Activated naive CD8-positive, alpha-beta T cell treated with anti-CD3 and anti-CD28 coated beads, Interleukin-2, amount 50 U/mL, for 16 hours (primary cell): ENCODE measurements at places on chromosomes 2 and 18.

- DNase-seq, result peak; percentile 45
Observed at GRCh38 chr2:172172513-172173173, 69.9 kb upstream of the DLX2 start.

DNA sequence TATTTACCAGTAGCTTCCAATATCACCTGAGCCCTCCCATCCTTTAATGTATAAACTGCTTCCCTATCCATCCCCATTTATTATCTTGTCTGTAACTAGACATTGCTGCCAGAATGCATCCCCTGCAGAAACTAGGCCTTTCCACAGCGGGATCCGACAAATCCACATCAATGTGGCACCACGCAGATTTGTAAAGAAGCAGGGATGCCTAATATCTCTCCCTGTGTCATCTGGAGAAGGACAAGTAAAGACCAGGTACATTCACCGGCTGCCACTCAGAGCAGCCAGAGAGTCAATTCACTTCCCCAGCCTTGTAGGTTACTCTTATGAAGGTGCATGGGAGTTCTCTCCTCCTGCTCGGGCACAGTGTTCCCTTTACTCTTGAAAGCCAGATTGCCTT is 98.8 kb upstream of the MAP3K20 start:
- no peak for DNase-seq

GRCh38 chr2:127510073-127510472 is 16.2 kb downstream of the IWS1 start:
- DNase-seq, result no peak

DNA sequence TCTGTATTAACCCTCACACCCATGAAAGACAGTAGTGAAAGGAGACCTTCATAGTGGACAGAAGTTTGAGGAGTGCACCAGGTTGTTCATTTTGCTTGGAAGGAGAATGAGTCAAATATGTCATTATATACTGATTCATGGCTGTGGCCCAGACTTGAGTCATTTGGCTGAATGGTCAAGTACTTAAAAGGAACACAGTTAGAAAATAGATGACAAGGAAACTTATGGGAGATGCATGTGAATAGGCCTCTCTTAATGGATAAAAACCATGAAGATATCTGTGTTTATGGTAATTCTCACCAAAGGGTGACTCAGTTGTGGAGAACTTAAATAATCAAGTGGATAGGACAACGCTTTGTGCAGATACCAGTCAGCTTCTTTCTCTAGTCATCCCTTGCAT is 524.7 kb upstream of the CNTNAP5 start:
- no peak for DNase-seq

DNA sequence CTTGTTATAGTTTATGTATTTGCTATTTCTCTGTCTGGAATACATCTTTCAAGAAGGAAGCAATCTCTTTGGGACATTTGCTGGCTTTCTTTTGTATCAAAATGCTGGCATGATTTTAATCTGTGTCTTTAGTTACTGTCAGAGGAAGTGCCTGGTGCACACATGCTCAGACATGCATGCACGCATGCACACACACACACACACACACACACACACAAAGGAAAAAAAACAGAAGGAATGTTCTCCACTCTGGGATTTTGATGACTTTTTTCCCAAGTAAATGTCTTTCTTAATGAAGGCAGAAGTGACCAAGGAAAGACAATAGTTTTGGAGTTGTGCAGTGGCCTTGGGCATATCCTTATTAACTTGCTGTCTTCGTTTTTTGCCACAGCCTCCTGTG is 6.7 kb downstream of the GNAL start:
- DNase-seq, result no peak

GRCh38 chr2:239500574-239501550 is 100.0 kb upstream of the HDAC4 start:
- no peak for DNase-seq

DNA sequence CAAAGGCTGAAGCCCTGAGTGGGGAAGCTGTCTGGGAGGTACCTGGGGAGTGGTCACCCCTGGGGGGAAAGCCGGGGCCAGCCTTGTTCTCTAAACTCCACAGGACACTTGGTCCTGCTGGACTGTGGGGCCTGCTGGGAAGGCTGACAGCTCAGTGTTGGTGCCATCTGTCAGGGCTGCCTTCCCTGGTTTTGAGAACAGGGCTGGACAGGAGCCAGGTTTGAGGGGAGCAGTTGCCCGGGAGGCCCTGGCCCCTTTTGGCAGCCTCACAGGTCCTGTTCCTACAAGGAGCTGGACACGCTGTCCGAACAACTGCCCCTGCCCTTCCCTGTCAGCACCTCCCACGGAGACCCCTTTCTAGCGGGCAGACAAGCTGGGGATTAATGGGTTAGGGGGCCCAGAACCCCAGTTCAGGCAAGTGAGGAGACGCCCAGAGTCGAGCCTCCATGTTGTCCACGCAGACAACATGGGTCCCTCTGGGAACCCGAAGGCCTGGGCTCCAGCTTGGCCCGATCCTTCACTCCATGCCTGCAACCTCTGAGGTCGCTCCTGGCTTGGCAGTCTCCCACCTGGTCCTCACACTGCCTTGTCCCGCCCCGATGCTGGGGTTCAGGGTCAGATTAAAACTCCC is 40.8 kb downstream of the ATOH8 start:
- no peak for DNase-seq

- no peak for DNase-seq
Observed at GRCh38 chr2:54403512-54404238, 52.5 kb upstream of the SPTBN1 start.

DNA sequence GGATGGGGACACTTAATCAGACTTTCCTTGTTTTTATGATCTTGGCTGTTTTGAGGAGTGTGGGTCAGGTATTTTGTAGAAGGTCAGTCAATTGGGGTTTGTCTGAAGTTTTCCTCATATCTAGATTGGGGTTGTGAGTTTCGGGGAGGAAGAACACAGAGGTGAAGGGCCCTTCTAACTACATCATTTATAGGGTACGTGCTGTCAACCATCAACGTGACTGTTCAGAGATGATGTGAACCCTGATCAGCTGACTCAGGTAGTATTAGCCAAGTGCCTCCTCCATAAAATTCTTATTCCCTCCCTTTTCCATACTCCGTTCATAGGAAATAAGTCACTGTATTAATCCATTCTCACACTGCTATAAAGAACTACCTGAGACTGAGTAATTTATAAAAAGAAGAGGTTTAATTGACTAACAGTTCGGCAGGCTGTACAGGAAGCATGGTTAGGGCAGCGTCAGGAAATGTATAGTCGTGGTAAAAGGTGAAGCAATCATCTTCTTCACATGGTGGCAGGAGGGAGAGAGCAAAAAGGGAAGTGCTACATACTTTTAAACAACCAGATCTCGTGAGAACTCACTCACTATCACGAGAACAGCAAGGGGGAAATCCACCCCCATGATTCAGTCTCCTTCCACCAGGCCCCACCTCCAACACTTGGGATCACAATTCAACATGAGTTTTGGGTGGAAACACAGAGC is 547.1 kb upstream of the LINC00305 start:
- DNase-seq, result no peak

DNA sequence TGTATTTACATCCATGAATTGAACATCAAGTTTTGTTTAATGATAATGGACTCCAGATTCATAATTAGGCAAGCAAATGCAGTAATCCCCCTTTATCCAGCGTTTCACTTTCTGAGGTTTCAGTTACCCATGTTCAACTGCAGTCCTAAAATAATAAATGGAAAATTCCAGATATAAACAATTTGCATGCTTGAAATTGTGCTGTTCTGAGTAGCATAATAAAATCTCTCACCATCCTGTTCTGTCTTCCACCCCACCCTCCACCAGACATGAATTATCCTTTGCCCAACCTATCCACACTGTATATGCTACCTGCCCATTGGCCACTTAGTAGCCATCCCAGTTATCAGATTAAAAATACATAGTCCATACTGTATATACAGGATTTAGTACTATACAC is 224.5 kb upstream of the CHAC2 start:
- DNase-seq, result no peak

DNA sequence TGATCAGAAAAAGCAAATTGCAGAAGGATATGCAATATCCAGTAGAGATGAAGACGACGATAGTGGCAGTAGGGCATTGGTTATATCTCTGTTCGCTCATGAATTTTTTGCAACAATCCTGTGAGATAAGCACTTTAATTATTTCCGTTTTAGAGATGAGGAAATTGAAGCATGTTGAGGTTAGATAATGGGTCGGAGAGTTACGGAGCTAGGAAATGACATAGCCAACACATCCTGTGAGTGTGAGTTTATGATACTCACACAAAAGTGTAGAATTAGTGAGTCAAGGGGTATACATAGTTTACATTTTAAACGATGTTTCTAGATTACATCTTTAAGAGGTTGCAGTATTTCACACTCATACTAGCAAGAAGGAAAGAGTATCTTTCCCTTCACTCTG is 123.1 kb upstream of the ARL4C start:
- DNase-seq, result no peak

DNA sequence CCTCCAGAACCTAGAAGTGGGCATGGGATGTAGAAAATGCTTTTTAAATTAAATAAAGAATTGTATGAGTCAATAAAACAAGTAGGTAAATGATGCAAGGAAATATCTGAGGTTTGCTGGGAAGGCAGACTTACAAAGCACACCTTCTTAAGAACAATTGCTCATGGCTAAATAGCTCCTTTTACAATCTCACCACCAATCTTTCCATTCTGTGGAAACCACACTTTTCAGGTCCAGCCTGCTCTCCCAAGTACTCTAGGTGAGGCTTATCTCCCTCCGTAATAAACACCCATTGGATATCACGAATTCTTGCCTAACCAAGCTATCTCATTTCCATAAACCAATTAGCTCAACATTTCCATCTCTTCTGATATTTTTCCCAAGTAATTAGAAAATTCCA is 91.5 kb upstream of the SLC8A1 start:
- no peak for DNase-seq
